Vagina (tissue), 2 donors: ENCODE measurements at places on chromosomes 7 and 10. TPM values are rescaled to one million over a fixed set of nuclear protein-coding genes. Genes with fewer than 3 reads are reported as not detected.
A peak's percentile ranks its signal among the peaks of the same experiment; 100 is the strongest.

DNA sequence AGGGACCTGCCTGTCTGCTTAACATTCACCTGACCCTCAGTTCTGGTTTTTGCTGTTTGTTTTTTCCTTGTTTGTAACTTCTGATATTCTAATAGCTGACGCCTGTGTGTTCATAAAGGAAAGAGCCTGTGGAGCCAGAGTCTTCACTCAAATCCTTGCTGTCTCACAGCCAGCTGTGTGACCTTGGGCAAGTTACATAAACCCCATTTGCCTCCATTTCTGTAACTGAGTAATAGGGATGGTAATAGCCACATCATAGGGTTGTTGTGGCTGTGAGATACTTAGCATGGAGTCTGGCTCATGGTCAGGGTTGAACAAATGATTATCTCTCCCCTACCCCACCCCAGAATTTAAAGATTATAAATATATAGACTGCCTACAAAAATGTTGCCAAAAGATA lies 27.0 kb downstream of the WBP1L start:
- peaks cover 80% of the 10 kb centered on the region for H3K4me1 ChIP-seq
- DNase-seq: no peak
- H3K36me3 ChIP-seq: no peaks in the 10 kb centered on the region
- H3K4me3 ChIP-seq: no peak overlapping the region
- H3K27ac ChIP-seq: peak overlapping the region; percentile 65
- H3K27me3 ChIP-seq: no peaks in the 10 kb centered on the region

The NRG3 gene
- total RNA-seq: not detected

DNA sequence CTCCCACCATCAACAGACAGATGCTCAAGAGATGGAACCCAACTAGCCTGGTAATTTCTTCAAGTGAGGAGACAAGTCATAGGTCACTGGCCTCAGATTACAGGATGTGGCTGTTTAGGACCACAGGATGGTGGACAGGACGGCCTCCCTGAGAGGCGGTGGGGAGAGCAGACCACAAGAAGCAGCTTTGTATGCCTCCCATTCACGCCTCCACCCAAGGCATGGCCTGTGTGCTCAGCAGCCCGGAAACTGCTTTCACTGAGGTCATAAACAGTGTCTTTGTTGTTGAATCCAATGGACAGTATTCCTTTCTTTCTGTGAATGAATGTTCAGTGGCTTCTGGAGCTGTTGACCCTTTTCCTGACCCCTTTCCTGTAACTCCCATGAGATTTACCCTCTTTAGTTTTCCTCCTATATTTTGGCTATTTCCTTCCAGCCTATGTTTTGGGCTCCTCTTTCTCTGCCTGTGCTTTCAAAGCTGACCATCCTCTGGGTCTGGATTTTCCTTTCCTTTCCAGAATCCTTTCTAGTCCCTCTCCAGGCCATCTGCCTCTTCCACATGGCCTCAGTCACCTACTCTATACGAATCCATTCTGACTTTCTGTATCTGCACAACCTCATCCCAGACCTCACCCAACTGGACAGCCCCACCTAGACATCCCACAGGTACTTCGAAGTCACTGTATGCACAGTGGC lies 32.4 kb upstream of the INPP5F start:
- no peaks in the 10 kb centered on the region for H3K27me3 ChIP-seq
- no peaks in the 10 kb centered on the region for H3K36me3 ChIP-seq
- no peak overlapping the region for H3K4me3 ChIP-seq
- H3K4me1 ChIP-seq: no peaks in the 10 kb centered on the region
- no peak overlapping the region for H3K27ac ChIP-seq

GRCh38 chr10:97676770-97677581 lies 10.1 kb downstream of the AVPI1 start:
- peak overlapping the region; percentile 27 for H3K27ac ChIP-seq
- no peak overlapping the region for H3K4me3 ChIP-seq
- no peak for DNase-seq
- peaks cover 25% of the 10 kb centered on the region for H3K4me1 ChIP-seq
- no peaks in the 10 kb centered on the region for H3K27me3 ChIP-seq

The LRRC72 gene
- not detected for total RNA-seq

DNA sequence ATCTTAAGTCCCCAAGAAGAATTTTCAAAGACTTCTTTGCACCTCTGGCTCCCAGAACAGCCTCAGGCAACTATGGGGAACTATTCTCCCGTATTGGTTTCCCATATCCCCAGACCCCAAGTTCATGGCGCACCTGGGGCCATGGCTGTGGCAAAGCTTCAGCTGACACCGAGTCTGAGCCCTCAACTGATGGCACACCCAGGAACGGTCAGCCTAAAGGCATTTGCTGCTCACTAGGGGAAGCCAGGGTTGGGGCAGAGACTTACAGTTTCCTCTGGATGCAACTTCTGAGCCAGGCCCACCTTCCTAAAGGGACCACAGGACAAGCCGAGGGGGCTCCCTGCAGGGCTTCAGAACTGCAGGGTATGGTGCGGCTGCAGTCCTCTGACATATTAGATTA lies 13.7 kb upstream of the CPA1 start:
- no peak overlapping the region for H3K4me3 ChIP-seq
- no peaks in the 10 kb centered on the region for H3K36me3 ChIP-seq
- H3K27me3 ChIP-seq: no peaks in the 10 kb centered on the region
- no peak overlapping the region for H3K27ac ChIP-seq
- peaks cover 29% of the 10 kb centered on the region for H3K4me1 ChIP-seq

The GPR15LG gene
- total RNA-seq: 98.0 TPM

GRCh38 chr10:28312572-28312971 lies 9.7 kb upstream of the MPP7 start:
- H3K4me1 ChIP-seq: no peaks in the 10 kb centered on the region
- no peaks in the 10 kb centered on the region for H3K27me3 ChIP-seq
- no peaks in the 10 kb centered on the region for H3K36me3 ChIP-seq
- H3K27ac ChIP-seq: no peak overlapping the region
- DNase-seq: no peak

GRCh38 chr7:102390697-102391484 lies 5.3 kb upstream of the PRKRIP1 start:
- H3K27ac ChIP-seq: no peak overlapping the region
- peaks cover 11% of the 10 kb centered on the region for H3K4me1 ChIP-seq
- H3K4me3 ChIP-seq: no peak overlapping the region
- DNase-seq: no peak

GRCh38 chr7:137970253-137970975 lies 31.5 kb downstream of the CREB3L2 start:
- H3K27ac ChIP-seq: peak overlapping the region; percentile 36
- no peak for DNase-seq
- no peaks in the 10 kb centered on the region for H3K36me3 ChIP-seq
- H3K27me3 ChIP-seq: no peaks in the 10 kb centered on the region
- H3K4me1 ChIP-seq: peaks cover 93% of the 10 kb centered on the region
- H3K4me3 ChIP-seq: no peak overlapping the region

The PRR15 gene
- total RNA-seq: not detected
